A549 treated with GW870086 at 1 μM for 4 hours (cell line): ENCODE measurements at places on chromosomes 4 and X. TPM values are rescaled to one million over a fixed set of nuclear protein-coding genes. Genes with fewer than 3 reads are reported as not detected.

UBA1 gene
- total RNA-seq = 165 to 203 TPM (median 189 TPM) in 5 replicates

KLHL4 gene
- 5.6 to 7.4 TPM (median 7.0 TPM) in 5 replicates for total RNA-seq

NUDT11 gene
- total RNA-seq = 2.6 to 3.0 TPM (median 2.8 TPM) in 5 replicates

JADE3 gene
- total RNA-seq = 9.0 to 13.0 TPM (median 12.4 TPM) in 5 replicates

DCAF12L1 gene
- not detected in 5 replicates for total RNA-seq

SPATA18 gene
- total RNA-seq = 3.4 to 5.2 TPM (median 3.8 TPM) in 5 replicates

NMU gene
- total RNA-seq = 0.37 to 1.1 TPM (median 0.82 TPM) in 5 replicates

MOB1B gene
- 3.6 to 7.5 TPM (median 6.3 TPM) in 5 replicates for total RNA-seq

RNF128 gene
- total RNA-seq = 0.05 to 0.06 TPM (median 0.06 TPM) in 3 of 5 replicates, not detected in the others

SHROOM2 gene
- total RNA-seq = 0.45 to 0.63 TPM (median 0.48 TPM) in 5 replicates
